CD4-positive, alpha-beta T cell treated with Interleukin-21 for 1 hour (primary cell): ENCODE measurements at places on chromosomes 3 and 15.

GRCh38 chr15:86300390-86301125, 220.9 kb downstream of the AGBL1 start:
- no peak for DNase-seq

- DNase-seq: no peak
Measured at GRCh38 chr15:88391006-88391405, 76.2 kb downstream of the MRPL46 start.

- DNase-seq: no peak
Measured at GRCh38 chr3:37806505-37807200, 55.0 kb upstream of the CTDSPL start.

GRCh38 chr15:82944821-82945220, 7.7 kb downstream of the HOMER2 start:
- no peak for DNase-seq

DNA sequence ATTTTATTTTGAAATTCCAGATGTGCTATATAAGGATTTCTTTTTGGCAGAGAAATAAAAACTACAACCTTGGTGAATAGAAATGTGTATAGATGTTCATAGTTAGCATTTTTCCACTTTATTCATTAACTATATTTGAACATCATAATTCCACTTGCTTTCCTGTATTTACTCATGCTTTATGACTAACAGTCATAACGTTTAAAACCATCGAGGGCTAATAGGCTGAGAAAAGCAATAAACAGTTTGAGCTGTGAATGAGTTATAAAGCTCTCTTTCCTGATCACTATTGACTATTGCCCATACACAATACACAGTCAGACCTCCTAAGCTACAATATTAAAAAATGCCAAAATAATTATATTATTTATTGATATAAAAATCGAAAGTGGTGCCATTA, 502.1 kb upstream of the RASGRP1 start:
- DNase-seq: no peak

DNA sequence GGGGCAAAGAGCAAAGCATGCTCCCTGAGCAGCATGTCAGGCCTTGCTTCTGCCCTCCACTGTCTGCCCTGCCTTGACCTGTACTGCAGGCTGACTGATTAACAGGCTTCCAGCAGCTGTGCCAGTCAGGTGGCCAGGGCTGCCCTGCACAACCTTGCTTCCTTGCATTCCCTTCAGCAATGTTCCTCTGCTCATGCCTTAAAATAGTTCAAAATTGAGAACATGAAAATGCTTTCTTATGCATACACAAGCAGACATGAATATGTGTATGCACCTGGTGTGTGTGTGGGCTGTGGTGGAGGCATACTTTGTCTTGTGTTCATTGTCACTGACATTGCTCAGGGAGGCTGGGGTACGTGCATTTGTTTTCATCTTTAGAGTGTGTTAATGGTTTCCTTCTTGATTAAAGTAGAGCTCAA, 1.2 kb upstream of the SLC22A13 start:
- DNase-seq: no peak

DNA sequence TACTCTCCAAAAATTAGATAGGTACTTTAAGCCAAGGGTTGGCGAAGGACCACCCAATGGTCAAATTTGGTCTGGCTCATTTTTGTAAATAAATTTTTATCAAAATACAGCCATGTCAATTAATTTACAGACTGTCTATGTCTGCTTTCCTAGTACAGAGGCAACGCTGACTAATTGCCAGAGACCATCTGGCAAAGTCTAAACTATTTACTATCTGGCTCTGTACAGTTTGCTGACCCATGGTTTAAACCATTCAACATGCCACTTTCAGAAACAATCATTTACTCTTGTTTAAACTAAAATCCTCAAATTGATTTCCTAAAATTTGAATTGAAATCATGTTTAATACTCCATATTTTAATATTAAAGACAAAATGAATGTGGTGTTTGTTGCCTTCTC, 25.9 kb downstream of the CBLB start:
- DNase-seq: no peak

DNA sequence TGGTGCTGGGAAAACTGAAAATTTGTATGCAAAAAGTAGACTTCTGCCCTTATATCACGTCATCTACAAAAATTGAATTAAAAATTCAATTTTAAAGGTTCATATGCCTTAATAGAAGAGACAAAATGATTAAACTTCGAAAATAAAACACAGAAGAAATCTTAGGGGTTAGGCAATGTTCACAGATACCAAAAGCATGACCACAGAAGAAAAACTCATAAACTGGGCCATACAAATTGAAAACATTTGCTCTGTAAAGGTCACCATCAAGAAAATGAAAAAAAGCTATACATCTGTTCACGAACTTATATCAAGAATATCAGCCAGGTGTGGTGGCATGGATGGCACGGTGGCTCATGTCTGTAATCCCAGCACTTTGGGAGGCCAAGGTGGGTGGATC, 245.1 kb downstream of the PCCB start:
- no peak for DNase-seq

GRCh38 chr3:108090049-108090700, 656 bp downstream of the CD47 start:
- DNase-seq: peak; percentile 66

DNA sequence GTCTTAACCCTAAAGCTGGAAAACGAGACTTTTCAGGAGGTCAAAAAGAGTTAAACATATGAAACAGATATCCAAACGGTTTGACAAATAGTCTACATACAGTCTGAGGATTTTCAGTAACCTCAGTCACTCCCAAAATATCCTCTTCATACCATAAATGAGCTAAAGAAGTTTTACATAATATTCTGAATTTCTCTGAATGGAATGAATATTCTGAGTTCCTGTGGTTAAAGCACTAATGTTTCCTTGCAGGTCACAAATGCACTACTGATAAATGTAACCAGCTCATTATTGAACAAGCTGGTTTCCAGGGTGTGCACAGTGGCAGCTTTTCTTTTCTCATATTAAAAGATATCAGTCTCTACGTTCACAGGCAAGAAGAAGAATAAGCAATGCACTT, 137.4 kb upstream of the POU1F1 start:
- no peak for DNase-seq

- DNase-seq: no peak
Measured at GRCh38 chr15:90230610-90231009, 3.1 kb downstream of the CIB1 start.

DNA sequence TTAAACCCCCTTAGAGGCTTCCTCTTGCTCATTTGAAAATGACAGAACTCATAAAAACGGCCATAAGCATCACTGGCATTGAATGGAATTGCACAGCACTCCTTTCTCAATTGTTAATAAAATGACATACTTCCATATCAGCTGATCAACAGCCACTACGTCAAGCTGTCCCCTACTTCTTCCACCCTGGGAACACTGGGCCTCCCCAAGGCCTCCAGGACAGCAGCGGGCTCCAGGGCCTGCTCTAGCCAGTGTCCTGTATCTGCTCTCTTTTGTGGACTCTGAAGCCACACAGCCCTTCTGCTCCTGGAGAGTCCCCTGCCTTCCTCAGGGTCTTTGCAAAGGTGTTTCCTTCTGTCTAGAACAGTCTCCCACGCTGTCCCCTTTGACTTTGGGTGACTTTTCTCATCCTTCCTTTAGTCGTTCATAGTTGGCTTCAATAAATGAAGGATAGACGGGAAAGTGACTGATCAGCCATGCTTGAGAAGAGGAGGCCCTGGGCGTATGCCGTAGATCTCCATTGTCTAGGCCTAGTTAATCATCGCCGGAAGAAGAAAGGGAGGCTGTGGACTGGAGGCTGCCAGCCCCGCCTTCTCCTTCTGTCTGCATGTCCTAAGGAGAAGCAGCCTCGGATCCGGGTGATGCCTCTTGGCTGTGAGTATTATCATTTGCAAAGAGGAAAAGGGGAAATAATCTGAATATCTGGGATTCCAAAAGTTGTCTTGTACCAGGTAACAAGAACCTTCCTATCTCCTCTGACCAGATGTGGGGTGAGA, 4.7 kb upstream of the THSD4 start:
- DNase-seq: no peak

- no peak for DNase-seq
Measured at GRCh38 chr15:25541228-25541627, 102.4 kb upstream of the UBE3A start.
